ENCODE measurements at places on chromosomes 5 and 9. TPM values are rescaled to one million over a fixed set of nuclear protein-coding genes. Genes with fewer than 3 reads are reported as not detected.

DNA sequence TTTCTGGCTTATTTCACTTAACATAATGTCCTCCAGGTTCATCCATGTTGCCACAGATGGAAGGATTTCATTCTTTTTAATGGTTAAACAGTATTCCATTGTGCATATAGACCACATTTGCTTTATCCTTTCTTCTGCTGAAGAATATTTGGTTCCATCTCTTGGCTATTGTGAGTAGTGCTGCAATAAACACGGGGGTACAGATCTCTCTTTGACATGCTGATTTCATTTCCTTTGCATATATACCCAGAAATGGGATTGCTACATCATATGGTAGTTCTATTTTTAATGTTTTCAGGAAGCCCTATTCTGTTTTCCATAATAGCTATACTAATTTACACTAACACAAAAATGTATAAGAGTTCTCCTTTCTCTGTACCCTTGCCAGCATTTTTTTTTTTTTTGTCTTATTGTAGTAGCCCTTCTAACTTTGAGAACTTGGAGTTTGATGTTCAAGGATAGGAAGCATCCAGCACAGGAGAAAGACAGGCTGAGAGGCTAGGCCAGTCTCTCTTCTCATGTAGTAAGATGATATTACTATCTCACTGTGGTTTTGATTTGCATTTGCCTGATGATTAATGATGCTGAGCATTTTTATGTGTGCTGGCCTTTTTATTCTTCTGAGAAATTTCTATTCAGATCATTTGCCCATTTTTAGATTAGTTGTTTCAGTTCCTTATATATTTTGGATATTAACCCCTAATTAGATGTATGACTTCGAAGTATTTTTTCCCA lies 592.2 kb upstream of the ZNF608 start:
- no peaks in the 10 kb centered on the region for H3K4me1 ChIP-seq
- no peak overlapping the region for H3K27ac ChIP-seq
- no peak for DNase-seq
- no peaks in the 10 kb centered on the region for H3K36me3 ChIP-seq
- no peaks in the 10 kb centered on the region for H3K27me3 ChIP-seq

GRCh38 chr9:75894566-75894965 lies 4.1 kb downstream of the PCSK5 start:
- no peak overlapping the region for H3K27ac ChIP-seq
- DNase-seq, result no peak
- no peaks in the 10 kb centered on the region for H3K36me3 ChIP-seq
- H3K27me3 ChIP-seq, result no peaks in the 10 kb centered on the region
- H3K4me3 ChIP-seq, result no peak overlapping the region
- H3K4me1 ChIP-seq, result peaks cover 13% of the 10 kb centered on the region

DNA sequence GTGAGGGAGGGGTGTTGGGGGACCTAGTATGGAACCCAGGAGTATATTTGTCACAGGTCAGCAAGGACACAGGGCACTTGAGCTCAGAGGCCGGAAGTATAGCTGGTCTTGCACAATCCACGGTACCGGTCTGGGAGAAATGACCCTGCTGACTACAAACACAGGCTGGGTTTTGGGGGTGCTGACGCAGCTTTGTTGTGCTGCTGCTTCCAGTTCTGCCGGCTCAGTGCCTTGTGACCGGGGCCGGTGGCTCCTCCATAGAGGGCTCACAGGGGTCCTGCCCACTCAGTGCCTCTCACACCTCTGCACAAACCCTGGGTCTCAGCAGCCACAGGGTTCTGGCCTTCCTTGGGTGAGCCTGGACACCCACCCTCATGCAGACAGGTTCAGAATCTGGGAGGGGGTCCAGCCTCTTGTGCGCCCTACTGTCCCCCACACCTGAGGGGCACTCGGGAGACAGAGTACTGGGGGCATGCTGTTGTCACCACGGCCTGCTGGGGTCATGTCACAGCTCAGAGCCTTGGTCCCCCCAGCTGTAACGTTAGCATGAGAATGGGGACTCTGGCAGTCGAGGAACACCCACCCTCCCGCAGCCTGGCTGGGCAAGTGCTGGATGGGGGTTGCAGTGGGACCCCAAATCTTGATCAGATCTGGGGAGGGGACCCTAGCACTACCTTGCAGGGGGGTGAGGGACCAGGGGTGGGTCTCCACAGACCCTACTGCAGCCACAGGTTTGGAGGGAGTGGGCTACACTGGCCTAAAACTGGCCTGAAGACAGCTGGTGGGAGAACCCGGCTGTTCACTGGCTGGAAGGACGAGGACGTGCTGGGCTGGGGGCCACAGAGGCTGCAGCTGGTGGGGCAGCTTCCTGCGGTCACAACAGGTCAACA lies 17.7 kb downstream of the NINJ1 start:
- H3K27ac ChIP-seq, result peak overlapping the region; percentile 86
- peak; percentile 96 for DNase-seq
- no peaks in the 10 kb centered on the region for H3K27me3 ChIP-seq
- H3K36me3 ChIP-seq, result peaks cover 11% of the 10 kb centered on the region
- peaks cover 33% of the 10 kb centered on the region for H3K4me1 ChIP-seq
- no peak overlapping the region for H3K4me3 ChIP-seq

UIMC1 gene
- total RNA-seq, result 58.1 TPM

DNAJA1 gene
- 129 TPM for total RNA-seq

GRCh38 chr9:15140051-15140450 lies 167.0 kb downstream of the TTC39B start:
- H3K4me3 ChIP-seq, result no peak overlapping the region
- no peaks in the 10 kb centered on the region for H3K36me3 ChIP-seq
- peaks cover 5% of the 10 kb centered on the region for H3K4me1 ChIP-seq
- DNase-seq, result no peak
- H3K27me3 ChIP-seq, result no peaks in the 10 kb centered on the region
- H3K27ac ChIP-seq, result no peak overlapping the region

TAF1L gene
- total RNA-seq, result not detected

DNA sequence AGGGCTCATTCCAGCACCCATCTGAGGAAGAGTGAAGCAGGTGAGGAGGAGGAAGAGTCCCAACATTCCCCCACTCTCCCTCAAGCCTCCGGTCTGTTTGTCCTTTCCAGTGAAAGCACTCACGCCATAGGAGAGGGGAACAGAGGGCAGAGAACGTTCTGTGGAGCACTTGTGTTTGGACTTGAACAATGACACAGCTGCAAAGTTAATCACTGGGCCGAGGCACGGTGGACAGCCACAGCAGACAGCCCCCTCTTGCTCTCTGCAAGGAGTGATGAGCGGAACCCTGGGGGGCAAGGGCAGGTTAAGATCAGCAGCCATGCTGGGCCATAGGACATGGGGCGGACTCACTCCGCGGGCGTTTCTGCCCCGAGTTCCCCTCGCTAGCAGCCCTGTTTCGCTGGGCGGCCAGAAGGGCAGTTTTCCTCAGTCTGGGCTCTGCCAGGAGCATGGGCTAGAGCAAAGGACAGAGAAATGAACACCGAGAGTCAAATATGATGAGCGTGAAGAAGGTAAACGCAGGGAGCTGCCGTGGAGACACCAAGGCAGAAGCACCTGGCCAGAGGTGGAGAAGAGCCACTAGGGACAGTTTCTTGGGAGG lies 185.7 kb downstream of the GAPVD1 start:
- no peaks in the 10 kb centered on the region for H3K36me3 ChIP-seq
- H3K4me1 ChIP-seq, result no peaks in the 10 kb centered on the region
- no peaks in the 10 kb centered on the region for H3K27me3 ChIP-seq
- no peak overlapping the region for H3K27ac ChIP-seq
- DNase-seq, result no peak

RGS7BP gene
- total RNA-seq, result 6.0 TPM

DNA sequence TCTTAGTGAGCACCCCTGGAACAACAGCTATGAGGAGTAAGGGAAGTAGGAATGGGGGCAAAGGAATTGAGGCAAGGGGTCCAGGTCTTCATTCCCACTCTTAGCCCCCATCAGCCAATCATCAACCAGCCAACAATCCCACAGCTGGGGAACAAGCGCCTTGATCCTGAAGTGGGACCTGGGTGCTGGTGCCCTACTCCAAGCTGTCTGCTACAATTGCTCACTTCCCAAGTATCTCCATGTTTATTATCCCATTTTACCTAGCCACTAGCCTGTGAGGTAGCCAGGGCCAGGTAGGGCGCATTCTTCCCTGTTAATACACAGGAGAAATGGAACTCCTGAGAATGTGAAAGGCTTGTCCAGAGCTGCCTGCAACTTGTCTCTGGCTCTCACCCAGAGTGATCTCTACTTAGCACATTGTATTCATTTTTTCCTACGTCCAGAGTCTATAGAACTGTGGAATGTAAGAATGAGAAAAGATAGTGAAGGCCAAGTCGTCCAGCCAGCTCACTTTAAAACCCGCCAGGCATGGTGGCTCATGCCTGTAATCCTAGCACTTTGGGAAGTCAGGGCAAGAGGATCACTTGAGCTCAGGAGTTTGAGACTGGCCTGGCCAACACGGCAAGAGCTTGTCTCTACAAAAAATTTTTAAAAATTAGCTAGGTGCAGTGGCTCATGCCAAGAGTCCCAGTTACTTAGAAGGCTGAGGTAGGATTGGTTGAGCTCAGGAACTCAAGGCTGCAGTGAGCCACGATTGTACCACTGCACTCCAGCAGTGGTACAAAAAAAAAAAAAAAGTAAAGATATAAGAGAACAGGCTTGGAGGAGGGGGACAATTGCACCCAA lies 6.2 kb upstream of the DNAJC18 start:
- no peaks in the 10 kb centered on the region for H3K27me3 ChIP-seq
- DNase-seq, result no peak
- H3K36me3 ChIP-seq, result no peaks in the 10 kb centered on the region
- peaks cover 9% of the 10 kb centered on the region for H3K4me1 ChIP-seq
- no peak overlapping the region for H3K4me3 ChIP-seq
- H3K27ac ChIP-seq, result no peak overlapping the region

DNA sequence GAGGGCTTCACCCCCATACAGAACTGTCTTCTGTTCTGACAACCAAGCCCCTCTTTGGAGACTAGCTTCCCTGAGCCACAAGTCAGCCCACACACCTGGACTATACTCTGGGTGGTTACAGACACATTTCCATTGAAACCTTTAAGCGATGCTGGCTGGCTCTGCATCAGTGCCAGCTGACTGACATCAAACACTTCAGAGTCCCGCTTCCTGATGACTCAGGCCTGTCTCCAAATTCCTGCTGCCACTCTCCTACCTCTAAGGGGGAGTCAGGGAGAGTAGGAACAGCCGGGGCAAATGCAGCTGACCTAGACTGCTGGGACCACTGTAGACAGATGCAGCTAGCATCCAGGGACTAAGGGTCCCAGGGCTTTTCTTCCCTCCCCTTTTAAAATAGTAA lies 59.4 kb downstream of the SIL1 start:
- DNase-seq, result peak; percentile 52
- H3K4me1 ChIP-seq, result peaks cover 29% of the 10 kb centered on the region
- H3K27ac ChIP-seq, result no peak overlapping the region
- no peak overlapping the region for H3K4me3 ChIP-seq
- no peaks in the 10 kb centered on the region for H3K36me3 ChIP-seq

DNA sequence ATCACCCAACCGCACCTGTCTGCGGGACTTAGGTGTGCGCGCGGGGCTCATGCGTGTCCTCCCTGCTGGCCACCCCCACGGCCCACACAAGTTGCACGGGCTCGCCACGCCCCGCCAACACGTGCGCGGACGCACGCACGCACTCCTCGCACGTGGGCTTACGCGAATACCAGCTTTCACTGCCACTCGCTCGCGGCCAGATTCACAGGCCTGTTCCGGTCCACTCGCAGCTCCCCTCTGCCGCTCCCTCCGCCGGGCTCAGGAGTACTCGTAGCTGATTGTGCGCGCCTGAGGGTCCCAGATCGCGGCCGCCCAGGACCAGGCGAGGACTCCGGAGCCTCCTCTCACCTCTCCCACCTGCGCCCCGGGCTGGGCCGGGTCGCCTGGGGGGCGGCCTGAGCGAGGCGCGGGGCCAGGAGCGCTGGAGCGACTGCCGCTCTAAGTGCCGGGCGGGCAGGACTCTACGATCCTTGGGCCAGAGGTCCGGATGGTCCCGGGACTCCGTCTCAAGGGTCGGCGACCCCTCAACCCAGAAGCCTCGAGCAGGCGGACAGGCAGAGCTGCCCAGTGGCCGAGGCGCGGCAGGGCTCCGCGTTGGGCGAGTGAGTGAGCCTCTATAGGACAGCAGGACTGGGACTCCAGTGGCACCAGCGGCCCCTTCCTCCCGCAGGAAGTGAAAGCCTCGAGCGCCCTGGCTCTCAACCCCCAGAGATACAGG lies 3.4 kb downstream of the PCDHGC5 start:
- DNase-seq, result no peak
- no peak overlapping the region for H3K27ac ChIP-seq

ZNF346 gene
- total RNA-seq, result 18.4 TPM

UTP15 gene
- 30.2 TPM for total RNA-seq

FAM78A gene
- total RNA-seq, result 6.9 TPM

DNA sequence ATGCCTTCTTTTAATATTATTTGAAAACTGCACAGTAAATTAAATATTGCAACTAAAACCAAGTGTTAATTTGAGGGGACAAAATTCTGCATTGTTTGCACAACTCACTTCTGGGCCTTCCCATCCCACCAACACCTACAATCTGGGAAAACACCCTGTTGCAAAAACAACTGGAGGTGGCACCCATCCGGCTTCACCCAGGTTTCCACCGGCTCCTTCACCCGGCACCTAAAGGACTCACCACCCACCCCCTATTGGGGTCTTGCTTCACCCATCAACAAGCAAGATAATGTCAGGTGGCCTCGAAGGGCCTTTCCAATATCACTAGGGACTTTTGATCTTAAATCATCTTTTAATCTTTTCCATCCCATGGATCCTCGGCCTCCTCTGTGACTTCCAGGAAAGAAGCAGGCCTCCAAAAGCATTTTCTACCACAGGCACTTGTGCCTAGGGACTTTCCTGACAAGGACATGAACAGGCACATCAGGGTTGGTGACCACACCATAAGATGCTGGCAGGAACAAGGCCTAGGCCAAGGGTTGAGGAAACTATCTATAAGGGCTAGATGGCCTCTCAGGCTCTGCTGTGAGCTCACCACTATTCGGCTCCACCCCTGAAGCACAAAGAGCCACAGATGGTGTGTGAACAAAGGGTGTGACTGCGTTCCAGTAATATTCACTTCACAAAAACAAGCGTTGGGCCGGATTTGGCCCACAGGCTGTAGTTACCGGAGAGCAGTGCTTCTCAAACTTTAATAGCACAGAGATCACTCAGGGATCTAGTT lies 205.1 kb downstream of the AUH start:
- no peak overlapping the region for H3K4me3 ChIP-seq
- no peak overlapping the region for H3K27ac ChIP-seq
- no peak for DNase-seq
- no peaks in the 10 kb centered on the region for H3K4me1 ChIP-seq
- no peaks in the 10 kb centered on the region for H3K36me3 ChIP-seq

TRIM14 gene
- total RNA-seq, result 0.72 TPM
